Activated CD8-positive, alpha-beta memory T cell treated with anti-CD3 and anti-CD28 coated beads, Interleukin-2, amount 50 U/mL, for 4 hours (primary cell): ENCODE measurements at places on chromosomes 5 and 9.
A peak's percentile ranks its signal among the peaks of the same experiment; 100 is the strongest.

DNA sequence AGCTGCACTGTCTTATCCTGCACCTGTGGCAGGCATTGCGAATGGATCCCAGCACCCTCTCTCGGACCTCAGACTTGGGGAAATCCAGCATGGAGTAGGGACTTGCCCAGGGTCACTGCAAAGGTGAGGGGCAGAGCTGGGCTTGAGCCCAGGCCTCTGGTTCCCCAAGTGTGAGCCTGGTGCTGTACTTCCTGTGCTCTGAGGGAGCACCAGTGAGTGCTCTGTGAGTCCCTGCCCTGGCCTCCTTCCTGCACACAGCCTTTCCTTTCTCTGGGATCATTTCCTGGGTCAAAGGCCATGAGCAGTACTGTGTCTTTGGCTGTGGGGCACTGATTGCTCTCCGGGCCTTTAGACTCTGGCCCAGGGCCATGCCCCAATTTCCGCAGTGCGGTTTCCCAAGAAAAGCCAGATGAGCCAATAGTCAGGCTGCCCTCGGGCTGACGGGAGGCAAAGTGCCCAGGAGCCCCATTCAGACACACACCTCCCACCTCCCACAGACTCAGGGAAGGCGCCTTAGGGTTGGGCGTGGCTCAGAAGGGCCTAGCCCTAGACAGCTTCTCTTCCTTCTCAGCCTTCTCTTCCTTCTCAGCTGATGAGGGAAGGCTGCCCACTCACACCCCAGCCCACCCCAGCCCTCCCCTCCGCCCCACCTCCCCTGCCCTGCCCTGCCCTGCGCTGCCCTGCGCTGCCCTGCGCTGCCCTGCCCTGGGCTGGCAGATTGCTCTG, 23.3 kb upstream of the TRIM14 start:
- DNase-seq: no peak

GRCh38 chr5:17732351-17732923, 98.2 kb downstream of the TAF11L14 start:
- DNase-seq: no peak

- DNase-seq: no peak
Measured at GRCh38 chr9:125748446-125749099, 1.4 kb downstream of the PBX3 start.

- DNase-seq: no peak
Measured at GRCh38 chr9:137722481-137722880, 103.7 kb downstream of the EHMT1 start.

DNA sequence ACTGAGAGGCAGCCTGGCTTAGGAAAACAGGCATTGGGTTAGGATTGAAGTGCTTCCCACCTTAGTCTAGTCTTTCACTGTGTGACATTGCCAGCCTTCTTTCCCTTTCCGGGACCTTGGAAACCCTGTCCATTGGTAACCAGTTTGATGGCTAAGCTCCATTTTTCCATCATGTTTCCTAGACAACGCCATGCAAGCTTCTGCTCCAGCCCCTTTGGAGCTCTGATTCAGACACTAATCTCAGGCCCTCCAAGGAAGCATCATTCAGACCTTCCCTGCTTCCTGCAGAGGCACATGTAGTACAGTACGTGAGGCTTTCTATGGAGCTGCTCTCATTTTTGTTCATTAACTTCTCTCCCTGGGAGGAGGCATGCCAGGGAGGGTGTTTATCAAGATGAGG, 68.5 kb downstream of the GRIA1 start:
- no peak for DNase-seq

- peak; percentile 29 for DNase-seq
Measured at GRCh38 chr5:82349652-82350051, 71.5 kb upstream of the RPS23 start.

- no peak for DNase-seq
Measured at GRCh38 chr5:157306081-157306480, 40.2 kb downstream of the CYFIP2 start.

DNA sequence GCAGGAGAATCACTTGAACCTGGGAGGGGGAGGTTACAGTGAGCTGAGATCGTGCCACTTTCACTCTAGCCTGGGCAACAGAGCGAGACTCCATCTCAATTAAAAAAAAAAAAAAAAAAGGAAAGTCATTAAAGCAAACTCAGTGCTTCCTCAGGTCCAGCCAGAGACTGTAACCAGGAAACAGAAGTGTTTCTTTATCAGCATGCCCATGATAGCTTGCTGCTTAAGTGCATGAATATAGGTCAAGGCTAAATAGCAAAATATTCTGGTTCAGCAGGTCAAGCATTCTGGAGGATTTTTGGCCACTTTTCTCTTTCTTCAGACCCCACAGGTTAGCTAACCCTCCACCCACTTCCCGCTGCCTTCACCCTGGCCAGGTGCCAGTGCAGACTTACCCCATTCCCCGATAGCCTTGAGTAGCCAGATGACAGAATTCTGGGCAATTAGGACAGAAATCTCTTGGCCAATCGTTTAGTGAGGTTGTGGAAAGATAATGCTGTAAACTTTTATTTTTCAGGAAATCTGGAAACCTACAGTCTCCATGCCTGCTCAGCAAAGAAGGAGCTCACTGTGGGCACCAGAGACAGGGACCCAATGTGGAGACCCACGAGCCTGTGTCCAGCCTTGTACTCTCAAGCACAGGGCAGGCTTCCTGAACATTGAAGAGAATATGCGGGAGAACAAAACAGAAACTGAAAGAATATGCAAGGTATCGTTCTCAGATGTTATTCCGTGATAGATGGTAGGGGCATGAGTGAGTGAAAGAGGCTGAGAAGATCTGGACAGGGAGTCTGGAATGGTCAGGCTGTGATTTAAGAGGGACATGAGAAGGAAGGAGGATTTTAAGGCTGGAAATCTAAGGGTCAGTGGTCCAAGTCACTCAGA, 4.2 kb upstream of the UGT3A2 start:
- DNase-seq: no peak

DNA sequence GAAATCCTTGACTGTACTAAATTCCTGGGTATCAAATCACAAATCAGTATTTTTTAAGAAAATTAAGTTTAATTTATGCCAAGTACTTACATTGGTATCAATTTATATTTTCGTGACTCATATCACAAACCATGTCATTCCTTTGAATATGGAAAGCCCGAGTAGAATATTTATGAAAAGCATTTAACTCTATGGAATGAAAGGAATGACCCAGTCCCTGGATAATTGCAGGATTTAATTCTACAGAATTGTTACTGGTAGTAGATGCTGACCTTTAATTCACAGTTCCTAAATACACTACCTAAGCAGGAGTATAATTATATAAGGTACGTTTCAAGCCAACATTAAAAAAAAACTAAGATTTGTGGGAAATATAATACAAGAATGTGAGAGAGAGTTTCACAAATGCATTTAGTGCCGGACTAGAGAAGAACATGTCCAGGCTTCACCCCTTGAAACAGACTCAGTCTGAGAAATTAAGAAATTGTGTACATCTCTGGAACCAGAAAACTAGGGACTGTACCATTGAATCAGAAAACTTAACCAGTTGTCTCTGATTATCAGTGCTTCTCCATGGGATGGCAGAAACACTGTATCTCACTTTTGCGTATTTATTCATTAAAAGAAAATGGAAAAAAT, 28.5 kb upstream of the PLPPR1 start:
- no peak for DNase-seq

DNA sequence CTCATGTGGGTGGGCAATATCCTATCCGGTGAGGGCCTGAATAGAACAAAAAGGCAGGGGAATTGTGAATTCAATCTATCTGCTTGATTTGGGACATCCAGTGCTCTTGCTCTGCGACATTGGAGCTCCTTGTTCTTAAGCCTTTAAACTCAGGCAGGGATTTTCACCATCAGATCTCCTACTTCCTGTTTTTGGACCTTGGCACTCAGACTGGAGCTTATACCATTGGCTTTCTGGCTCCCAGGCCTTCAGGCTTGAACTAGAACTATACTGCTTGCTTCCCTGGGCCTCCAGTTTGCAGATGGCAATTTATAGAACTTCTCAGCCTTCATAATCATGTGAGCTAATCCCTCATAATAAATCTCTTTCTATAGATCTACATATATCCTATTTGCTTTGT, 134.3 kb upstream of the CLINT1 start:
- DNase-seq: no peak

DNA sequence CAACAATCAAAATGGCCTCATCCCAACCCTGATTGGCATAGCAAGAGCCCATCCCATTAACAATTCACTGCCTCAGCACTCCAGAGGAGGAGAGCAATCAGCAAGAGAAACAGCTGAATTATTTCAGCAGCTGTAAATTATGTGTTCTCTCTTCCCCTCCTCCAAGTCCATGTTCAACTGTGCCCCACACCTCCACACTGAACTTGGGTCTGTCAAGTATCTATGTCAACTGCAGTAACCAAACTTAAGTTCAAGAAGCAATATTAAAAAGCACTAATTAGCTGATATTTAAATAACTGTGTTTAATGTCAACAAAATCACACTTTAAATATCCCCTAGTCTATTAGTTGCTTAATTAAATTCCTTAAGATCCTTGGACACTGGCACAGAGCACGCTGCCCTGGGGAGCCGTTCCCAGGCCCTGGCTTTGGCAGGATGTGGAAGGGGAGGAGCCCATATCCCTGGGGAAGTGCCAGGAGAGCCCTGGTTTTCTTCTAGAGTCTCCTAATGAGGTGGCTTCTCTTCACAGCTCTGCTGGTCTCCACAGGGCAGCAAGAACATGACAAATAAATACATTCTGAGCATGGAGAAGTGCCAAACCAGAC, 50.6 kb downstream of the SIL1 start:
- no peak for DNase-seq

- no peak for DNase-seq
Measured at GRCh38 chr5:73120222-73121118, at the start of gene TMEM171. Gene TMEM171, plus strand, starts transcription at chr5:73120575. Its CDS starts 2,799 bp downstream, at chr5:73123374.

GRCh38 chr5:90641528-90641927, 82.9 kb downstream of the ADGRV1 start:
- DNase-seq: no peak

DNA sequence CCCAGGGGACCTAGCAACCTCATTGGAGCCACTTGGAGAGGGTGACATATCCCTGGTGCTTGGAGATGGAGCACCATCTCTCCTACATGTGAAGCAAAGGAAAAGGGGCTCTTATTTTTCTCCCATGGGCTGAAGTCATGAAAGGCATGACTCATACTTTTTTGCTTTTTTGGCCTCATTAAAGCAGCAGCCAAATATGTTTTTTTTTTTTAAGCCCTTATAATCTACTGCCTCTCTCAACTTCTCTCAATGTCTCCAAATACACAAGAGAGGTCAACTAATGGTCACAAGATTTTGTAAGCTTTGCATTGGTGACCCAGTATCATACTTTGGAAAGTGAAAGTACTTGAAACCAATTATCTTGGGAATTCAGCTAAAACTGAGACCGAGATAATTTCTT, 1.6 kb upstream of the CFAP90 start:
- DNase-seq: no peak

GRCh38 chr5:146336197-146336596, 2.4 kb upstream of the POU4F3 start:
- no peak for DNase-seq

DNA sequence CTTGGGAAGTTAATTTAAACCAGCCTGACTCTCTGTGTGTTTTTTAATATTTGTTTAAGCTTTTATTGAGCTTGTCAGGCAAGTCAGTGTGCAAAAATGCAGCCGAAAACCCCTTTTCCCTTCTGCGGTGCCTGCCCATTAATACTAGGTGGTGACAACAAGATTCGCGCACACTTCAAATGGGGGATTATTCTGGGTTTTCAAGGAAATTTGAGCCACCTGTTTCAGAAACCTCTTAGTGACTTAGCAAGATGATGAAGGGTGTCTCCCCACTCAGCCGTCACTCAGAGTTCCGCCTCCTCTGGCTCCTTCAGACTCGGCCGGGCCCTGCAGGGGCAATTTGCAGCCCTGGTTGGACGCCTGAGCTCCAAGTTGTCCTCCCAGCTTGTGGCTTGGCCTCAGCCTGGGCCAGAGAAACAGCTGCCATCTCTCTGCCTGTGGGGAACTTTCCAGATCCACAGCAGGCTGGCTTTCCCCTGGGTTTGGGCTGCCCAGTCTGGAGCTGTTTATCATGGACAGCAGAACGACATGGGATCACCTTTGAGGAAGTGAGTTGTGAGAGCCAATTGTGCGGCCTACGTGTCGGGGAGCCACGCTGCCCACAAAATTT, 75.9 kb downstream of the SPRY4 start:
- no peak for DNase-seq

- DNase-seq: no peak
Measured at GRCh38 chr5:148446611-148447010, 62.9 kb downstream of the FBXO38 start.

DNA sequence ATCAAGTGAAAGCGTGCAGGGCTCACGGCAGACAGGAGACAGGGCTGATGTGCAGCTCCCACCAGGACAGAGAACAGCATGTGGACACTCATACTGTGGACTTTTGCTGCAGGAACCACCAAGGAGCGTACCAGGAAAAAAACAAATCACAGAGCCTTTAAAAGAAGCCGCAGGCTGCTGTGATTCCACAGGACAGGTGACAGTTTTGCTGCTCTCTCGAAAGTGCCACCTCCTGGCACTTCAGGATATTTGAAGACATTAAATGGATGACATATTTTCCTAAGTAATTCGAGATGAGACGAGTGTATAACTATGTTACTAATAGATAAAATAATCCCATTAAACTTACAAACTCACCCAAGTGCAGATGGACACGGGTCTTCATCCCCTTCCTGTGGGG, 29.3 kb downstream of the ZDHHC11 start:
- no peak for DNase-seq

DNA sequence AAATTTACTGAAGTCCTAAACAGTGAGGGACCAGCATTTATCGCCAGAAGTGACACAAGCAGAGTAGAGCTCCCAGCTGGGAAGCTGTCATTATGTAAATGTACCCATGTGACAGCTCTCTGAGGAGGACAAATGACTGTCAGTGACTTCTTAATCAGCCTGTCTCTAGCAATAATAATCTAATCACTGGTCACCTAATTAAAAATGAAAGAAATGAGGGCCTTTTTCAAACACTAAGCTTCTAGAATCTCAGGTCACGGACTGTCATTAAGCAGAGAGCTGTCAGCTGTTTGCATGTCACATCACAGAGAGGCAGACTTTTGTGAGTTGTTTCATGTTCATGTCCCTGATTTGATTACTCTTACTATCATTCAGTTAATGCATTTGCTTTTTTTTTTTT, 77.9 kb upstream of the FBXL17 start:
- DNase-seq: no peak

DNA sequence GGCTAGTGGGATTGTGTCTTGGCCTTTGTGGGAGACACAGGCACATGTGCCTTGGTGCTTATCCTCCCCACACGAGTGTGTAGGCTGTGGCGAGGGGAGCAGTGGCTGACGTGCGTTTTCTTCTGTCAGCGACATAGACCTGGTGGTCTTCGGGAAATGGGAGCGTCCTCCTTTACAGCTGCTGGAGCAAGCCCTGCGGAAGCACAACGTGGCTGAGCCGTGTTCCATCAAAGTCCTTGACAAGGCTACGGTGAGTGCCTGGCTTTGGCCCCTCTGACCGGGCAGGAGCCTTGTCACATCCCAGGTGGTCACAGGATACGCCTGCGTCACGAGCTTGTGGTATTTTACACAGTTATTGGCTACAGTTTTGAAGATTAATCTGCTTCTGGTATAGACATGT, 26.4 kb downstream of the TENT4A start:
- DNase-seq: no peak

- no peak for DNase-seq
Measured at GRCh38 chr5:163041254-163041653, 396.1 kb upstream of the CCNG1 start.

GRCh38 chr9:107487521-107488374, 1.8 kb downstream of the KLF4 start:
- DNase-seq: no peak

GRCh38 chr9:71795097-71795813, 26.9 kb upstream of the CEMIP2 start:
- DNase-seq: no peak
